ENCODE measurements at places on chromosomes 2 and 18.
A peak's percentile ranks its signal among the peaks of the same experiment; 100 is the strongest.

DNA sequence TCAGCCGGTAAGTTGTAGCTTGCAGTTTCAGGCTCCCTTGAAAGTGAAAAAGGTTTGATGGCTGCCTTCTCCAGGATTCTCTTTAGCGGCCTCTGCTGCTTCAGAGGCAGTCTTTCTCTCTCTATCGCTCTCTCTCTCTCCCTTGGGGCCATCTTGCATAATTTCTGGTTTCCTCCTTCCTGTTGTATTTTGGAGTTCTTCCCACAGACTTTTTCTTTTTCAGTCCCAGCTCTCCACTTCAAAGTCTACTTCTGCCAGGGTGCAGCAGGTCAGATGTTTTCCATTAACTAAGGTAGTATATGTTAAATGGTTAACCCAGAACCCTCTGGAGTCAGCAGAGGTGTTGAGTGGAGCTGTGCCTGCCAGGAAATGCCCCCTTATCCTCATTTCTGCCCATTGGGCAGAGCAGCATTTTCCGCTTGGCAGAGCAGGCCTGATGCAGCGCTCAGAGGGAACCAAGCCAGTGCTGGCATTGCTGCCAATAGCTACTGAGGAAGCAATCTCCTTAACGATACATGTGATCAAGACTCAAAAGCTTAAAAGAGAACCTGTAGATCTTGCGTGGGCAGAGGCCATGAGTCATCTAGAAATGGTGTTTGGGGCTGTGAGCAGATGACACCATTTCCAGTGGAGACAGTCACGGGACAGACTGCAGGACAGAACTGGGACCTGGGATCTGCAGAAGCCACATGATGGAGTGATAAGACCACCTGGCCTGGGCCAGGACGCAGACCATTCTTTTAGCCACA is 20.8 kb downstream of the DBI start:
- DNase-seq: no peak

DNA sequence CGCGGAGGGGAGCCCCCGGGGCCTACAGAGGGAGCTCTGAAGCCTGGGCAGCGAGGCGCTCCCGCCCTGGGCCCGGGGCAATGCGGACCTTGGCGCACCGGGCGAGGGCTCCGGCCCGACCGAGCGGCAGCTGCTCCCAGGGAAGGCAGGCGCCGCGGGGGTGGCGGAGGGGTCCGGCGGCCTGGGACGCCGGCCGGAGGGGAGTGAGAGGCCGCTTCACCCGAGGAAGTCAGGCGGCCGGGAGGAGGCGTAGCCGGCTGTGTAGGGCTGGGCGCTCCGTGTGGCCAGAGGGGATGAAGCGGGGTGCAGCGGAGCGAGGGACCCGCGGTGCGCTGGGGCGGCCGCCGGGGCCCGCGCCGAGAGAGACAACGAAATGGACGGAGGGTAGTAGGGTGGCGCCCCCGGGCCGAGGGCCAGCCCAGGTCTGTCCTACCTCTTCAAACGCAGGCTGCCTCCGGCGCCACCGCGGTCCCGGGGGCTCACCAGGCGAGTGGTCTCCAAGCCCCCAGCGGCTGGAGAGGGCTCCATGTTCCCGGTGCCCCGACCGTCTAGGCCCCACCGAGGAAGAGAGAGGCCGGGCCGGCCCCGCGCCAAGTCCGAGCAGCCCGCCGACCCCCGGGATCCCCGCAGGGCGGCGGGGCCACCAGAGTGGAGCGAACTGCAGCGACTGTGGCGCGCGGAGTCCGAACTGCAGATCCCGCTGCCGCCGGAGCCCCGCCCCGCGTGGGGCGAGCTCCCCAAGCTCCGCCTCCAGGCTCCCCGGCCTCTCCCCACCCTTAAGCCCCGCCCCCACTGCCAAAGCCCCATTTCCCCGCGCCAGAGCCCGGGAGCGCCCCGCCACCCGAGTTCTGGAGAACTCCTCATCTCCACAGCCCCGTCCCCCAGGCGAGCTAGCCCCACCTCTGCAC is at the start of gene SLC30A3:
SLC30A3 (minus strand) TSS at position 669 of the 908 bp plus-strand sequence; CDS start at position 528, 141 bp downstream.
- DNase-seq: peak; percentile 89

GRCh38 chr2:182324665-182325064 is 102.2 kb downstream of the PDE1A start:
- DNase-seq: peak; percentile 12

GRCh38 chr2:102508863-102509262 is 35.8 kb downstream of the SLC9A4 start:
- DNase-seq: no peak

GRCh38 chr2:37468170-37468569 is 123.7 kb downstream of the QPCT start:
- no peak for DNase-seq

- DNase-seq: no peak
These were observed 33.1 kb upstream of the ADNP2 start for GRCh38 chr18:80075940-80076339.

- peak; percentile 3 for DNase-seq
These were observed 1010.9 kb upstream of the NXPH2 start for GRCh38 chr2:139790807-139791752.

- no peak for DNase-seq
These were observed 82.6 kb upstream of the FRZB start for GRCh38 chr2:182949052-182949451.

DNA sequence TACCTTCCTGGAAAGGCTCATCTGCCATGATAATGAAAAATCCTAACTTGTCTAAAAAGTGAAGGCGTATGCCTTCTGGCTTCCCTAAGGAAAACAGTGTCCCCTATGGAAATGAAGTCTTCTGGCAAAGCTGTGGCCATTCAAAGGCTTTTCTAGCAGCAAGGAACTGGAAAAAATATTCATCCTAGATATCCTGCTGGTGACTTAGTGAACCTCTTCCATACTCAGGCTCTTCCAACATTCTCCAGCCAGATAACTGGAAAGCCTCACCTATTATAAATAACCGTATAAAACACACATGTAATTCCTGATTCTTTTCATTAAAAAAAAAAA is 84.7 kb downstream of the RBMS1 start:
- DNase-seq: no peak

- no peak for DNase-seq
These were observed 24.3 kb downstream of the MRPS9 start for GRCh38 chr2:105062158-105062557.

- DNase-seq: no peak
These were observed 94.4 kb downstream of the ITGB1BP1 start for GRCh38 chr2:9328931-9329330.

DNA sequence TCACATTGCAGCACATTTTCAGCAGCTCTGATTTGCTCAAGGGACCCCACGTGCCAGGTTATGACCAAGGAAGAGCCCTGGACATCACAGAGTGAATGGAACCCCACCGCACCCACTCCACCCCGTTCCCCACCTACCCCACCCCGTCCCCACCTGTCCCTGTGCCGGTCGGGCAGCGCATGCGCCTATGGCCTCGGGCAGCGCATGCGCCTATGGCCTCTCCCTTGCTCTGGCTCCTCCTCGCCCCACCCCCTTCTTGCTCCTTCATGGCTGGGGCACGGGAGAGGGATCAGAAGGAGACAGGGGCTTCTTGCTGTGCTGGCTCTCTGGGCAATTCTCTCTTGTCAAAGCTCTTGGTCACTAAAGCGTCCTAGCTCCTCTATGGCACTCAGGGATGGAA is 371.8 kb upstream of the HS6ST1 start:
- DNase-seq: no peak

DNA sequence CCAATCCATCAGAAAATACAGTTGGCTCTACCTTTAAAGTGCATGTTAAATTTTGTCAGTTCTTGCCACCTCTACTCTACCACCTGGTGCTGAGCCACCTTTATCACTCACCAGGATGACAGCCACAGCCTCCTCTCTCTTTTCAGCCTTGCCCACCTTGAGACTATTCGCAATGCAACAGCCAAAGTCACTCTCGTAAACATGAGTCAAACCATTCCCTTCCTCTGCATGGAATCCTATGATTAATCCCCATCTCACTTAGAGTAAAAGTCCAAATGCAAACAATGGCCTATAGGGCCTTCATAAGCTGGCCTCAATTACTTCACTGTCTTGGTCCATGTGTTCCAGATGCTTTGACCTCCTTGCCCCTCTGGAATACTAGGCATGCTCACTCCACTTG is 5.8 kb upstream of the OSBPL6 start:
- no peak for DNase-seq

- DNase-seq: no peak
These were observed 379.8 kb upstream of the LINC00305 start for GRCh38 chr18:64528646-64529045.

DNA sequence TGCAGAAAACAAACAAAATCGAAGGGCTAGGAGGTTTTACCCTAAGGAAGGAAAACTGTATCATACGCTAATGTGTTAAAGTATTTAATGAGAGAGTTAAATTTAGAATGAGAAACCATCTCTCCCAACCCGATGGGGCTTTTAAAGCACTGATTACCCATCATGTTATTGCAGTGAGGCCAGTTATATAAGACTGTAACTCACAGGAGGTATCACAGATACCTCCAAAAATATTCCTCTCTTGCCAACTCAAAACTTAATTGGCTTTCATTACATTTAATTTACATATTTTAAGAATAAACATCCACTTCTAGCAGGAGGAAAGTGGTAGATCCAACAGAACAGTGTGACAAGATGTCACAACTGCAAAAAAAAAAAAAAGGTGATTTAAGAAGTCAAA is 56.3 kb downstream of the RPL31 start:
- DNase-seq: no peak

GRCh38 chr18:78740876-78741275 is 238.7 kb upstream of the SALL3 start:
- DNase-seq: no peak

- peak; percentile 17 for DNase-seq
These were observed 124.2 kb downstream of the UBE2E3 start for GRCh38 chr2:181104512-181105115.

GRCh38 chr2:134536296-134536695 is 182.5 kb downstream of the TMEM163 start:
- DNase-seq: no peak

GRCh38 chr2:17573804-17574175 is 33.3 kb downstream of the VSNL1 start:
- no peak for DNase-seq

- DNase-seq: no peak
These were observed 33.9 kb downstream of the ARHGAP25 start for GRCh38 chr2:68768461-68768860.

GRCh38 chr2:74917702-74918619 is 40.5 kb upstream of the POLE4 start:
- DNase-seq: peak; percentile 89

DNA sequence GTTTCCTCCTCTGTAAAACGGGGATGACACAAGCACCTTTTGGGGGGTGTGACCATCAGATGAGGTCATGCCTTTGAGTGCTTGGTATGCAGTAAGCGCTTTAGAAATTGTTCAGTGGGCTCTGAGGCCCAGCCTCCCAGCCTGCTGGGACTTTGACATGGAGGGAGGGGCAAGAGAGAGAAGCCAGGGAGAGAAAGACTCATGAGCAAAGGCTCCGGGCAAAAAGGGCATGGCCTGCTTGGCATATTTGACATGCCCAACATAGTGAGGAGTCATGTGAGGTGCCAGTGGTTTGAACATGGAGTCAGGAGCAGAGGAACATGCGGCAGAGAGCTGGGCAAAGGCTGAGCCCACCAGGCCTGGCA is 14.0 kb downstream of the TNS1 start:
- DNase-seq: no peak

- DNase-seq: no peak
These were observed 238.4 kb downstream of the MEIS1 start for GRCh38 chr2:66673286-66673685.

- no peak for DNase-seq
These were observed 28.3 kb downstream of the MTHFD2 start for GRCh38 chr2:74226648-74227213.

DNA sequence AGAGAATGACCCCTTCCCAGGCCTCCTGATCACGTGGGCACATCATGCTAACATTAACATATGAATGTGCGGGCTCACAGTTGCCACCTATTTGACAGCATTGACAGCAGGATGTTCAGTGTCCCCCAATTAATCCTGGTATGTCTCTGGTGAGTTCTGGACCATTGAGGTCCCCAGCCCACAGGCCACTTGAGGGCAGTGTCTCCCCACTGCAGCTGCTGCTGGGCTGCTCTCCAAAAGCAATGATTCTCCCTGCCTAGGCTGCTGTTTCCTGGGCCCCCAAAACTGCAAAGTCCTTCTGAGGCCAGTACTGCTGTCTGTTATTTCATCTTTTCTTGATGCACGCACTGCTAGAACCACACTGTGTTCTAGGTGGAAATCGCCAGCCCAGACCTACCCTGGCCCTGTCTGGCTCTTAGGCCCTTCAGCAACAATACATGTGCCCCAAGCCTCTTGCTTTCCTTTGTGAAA is 52.7 kb upstream of the MAPK4 start:
- DNase-seq: peak; percentile 15

GRCh38 chr2:26542676-26543505 is 65.0 kb upstream of the OTOF start:
- DNase-seq: no peak

GRCh38 chr2:32773448-32773808 is 145.6 kb downstream of the TTC27 start:
- DNase-seq: no peak

- no peak for DNase-seq
These were observed 88.1 kb downstream of the TNFRSF11A start for GRCh38 chr18:62413206-62413605.

DNA sequence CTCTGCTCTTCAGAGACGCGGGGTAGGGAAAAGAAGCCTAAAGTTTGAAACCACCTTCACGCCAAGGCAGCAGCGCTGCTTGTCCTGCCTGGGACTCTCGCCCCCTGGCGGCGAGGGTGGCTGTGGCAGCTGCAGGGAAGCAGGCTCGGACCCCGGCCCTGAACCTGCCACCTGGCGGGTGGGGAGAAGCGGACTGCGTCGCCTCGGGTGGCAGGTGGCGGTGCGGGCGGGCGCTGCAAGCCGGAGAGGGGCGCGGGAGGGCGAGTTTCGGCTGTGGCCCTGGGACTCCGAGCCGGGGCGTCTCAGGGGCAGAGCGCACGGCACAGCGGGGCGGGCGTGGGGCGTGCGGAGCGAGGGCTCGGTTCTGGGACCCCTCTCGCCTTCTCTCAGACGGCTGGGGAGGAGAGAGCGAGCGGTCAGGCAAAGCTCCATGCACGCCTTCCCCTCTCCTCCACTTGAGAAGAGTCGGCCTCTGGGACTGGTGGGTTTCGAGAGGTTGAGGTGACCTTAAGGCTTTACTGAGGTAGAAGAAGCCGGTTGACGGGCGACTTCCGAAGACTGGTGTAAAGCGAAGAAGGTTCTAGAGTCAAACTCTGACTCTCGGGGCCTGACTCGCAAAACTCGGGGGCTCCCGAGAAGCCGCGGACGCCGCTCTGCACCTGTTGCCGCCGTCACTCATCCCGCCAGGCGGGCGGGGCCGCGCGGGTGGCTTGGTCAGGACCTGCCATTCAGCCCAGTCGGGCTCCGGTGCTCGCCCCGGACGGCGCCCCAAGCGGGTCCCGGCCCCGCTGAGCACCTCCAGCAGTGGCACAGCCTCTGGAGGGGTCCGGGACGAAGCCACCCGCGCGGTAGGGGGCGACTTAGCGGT is 1.1 kb upstream of the BOLL start:
- no peak for DNase-seq
